RKO (cell line): ENCODE measurements at places on chromosomes 4 and X.

DNA sequence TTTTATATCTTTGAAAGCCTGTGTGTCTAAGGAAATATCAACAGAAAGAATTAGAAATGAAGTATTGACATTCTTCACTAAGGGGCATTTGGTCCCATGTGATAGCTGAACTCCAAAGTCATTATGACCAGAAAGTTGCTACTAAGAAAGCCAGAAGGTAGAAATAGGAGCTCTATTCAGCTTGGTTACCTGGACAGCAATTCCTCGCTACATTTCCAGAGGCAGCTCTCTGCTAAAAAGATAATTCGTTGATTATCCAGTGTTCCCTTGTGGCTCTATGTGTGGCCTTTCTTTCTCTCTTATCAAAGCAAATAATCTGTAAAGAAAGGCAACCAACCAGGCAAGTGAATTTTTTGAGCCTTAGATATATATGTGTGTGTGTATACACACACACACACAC is 341.3 kb downstream of the ADGRL3 start:
- no peak for DNase-seq

DNA sequence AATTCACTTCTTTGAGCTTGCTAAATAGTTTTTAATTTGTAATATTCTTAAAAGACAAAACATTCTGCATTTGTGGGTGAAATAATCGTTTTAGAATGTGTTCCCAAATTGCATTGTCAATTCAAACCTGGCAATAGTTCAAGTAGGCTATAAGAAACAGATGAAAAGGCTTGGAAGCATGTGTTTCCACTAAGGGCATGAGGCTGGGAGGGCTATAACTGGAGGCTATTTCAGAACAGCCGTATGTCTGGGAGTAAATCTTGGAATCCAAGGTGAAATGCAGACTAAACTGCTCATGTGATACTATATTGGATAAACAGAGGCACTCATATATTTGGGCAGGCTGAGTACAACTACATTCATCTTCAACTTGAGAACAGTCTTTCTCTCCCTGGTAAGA is 117.4 kb upstream of the GRPR start:
- DNase-seq: no peak

- DNase-seq: peak; percentile 41
Observed at GRCh38 chr4:77418333-77418732, 187.3 kb upstream of the CXCL13 start.

DNA sequence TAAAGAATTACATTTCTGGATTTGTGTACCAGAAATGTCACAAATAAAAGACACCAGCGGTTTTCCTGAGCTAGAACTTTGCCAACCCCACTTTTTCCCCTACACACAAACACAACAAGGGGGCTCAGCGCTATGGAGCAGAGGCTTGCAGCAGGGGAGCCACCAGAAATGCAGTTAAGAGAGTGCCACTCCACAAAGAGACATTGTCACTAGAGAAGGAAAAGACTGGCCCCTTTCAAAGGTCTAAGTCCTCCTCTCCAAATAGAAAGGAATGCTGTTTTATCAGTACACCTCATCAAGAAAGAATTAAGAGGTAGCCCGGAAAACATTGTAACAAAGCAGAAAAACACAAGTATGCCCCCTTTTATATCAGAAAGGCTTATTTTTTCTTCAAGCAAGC is 419.5 kb downstream of the HNRNPD start:
- DNase-seq: no peak

GRCh38 chrX:150503898-150504219 is 64.6 kb upstream of the MTM1 start:
- no peak for DNase-seq

DNA sequence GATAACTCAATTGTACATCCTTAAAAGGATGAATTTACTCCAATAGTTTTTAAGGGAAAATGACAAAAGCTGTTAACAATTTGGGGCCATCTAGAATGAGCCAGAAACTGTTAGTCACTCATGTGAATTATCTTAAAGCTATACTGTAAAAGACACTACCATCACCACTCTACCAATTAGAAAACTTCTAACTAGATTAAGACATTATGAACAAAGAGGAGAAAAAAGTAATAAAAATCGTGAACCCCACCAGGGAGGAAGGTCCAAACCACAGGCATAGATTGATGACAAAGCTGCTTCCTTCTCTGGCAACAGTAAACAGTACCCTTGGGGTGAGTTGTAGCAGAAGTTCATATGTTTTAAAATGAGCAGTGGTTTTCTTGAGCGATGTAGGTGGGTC is 106.1 kb downstream of the PDGFC start:
- DNase-seq: no peak

DNA sequence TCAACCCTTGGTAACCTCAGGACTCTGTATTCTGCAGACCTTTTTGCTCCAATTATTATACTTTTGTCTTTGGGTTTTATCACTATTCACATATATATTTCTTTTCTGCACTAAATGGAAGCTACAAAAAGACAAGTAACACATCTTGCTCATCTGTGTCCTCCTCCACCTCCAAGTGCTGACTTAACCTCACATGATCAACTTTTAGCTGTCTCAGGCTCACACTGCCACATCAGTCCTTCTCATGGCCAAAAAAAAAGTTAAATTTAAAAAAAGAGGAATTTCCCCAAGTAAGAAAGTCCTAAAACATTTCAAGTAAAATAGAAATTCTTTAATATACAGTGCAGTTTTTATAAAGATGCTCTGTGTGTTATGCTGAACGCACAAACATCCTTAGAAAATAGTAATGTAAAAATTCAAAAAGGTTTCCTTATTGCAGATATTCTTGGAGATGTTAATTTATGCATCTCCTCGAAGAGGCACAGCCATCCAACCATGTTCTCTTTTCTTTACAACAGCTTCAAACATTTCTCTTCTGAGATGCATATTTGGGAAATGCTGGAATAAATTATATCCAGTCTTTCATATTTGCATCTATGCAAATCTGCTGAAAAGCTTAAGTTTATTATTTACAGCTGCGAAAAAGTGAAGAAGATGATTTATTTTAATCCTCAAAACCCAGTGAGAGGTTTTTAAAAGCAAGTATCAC is 37.6 kb downstream of the ARAP2 start:
- DNase-seq: no peak

DNA sequence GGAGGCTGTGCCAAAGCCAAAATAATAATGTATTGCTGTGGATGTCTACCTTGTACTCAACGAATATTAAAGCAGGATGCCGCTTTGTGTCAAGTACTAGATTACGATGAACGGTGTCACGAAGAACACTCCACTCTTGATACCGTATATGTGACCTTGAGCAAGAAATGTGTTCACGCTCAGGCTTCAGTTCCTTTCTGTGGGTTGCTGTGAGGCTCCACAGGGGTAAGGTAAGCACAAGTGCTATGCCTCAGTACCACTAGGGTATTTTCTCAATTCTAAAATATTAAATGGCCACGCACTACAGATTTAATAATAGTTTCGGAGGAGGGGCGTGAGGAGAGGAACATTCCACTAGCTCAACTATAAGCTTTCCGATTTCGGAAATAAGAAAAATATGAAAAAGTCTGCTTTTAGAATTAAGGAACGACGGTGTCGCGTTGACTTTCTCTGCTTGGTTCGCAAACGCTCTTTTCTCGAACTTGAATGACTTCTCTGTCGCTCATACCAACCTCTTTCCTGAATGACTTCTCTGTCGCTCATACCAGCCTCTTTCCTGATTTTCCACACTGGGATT is 607 bp upstream of the SCOC start:
- no peak for DNase-seq

- no peak for DNase-seq
Observed at GRCh38 chr4:109266891-109267290, 35.6 kb downstream of the COL25A1 start.

DNA sequence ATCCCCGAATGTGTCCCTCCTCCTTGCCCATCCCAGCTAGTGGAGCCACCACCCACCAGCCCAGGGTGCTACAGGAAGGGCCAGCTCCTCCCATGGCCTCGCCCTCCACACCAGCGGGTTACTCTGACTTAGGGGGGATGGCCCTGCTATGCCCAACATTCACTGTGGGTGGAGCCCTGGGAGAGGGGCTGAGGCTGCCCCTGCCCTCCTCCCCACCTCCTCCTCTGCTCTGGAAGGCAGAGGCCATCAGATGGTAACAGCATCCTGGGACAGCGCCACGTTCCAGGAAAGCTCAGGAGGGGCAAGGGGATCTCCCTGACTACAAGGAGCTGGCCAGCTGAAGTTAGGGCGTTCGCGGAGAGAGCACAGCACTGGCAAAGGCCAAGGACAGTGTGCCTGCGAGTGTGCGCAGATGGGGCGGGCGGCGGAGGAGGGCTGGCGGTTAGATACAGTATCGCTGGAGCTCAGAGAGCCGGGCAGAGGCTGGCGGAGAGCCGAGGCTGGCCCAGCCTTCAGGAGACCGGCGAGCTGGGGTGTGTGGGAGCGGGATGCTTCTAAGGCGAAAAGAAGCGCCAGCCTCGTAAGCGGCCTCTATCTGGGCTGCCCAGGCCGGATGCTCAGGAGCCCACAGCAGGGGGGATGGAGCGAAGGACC is 1.5 kb downstream of the JAKMIP1 start:
- no peak for DNase-seq

- no peak for DNase-seq
Observed at GRCh38 chr4:108592674-108592986, 27.7 kb upstream of the RPL34 start.

GRCh38 chr4:155173371-155173770 is 35.1 kb upstream of the NPY2R start:
- DNase-seq: no peak

DNA sequence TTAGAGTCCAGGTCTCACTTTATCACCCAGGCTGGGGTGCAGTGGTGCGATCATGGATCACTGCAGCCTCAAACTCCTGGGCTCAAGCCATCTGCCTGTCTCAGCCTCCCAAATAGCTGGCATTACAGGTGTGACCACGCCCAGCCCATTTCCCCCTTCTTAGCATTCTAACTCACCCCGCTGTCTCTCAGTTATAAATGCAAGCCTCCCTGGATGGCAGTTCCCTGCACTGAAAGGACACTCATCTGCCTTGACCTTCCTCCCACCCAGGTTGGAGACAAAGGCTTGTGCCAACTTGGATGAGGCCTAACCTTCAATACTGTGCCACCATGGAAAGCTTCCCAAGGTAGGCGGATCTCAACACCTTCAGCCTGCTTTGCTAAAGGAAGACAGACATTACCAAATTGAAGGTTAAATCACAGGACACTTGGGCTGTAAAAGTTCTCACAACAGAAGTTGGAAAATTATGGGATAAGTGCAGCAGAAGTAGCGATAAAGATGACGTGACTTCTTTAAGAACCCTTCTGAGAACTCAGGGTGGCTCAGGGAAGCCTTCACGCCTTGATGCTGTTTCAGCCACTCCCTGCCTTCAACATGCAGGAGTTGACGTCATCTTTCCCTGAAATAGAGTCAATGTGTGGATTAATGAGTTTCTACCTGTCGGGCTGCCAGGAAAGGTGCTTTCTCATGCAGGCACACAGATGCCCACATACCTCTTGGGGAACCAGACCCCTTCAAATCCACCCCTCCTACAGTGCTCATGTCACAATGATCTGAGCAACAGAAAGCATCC is 10.6 kb upstream of the GPM6B start:
- DNase-seq: no peak

GRCh38 chr4:86100539-86101215 is 259.2 kb downstream of the MAPK10 start:
- peak; percentile 3 for DNase-seq

DNA sequence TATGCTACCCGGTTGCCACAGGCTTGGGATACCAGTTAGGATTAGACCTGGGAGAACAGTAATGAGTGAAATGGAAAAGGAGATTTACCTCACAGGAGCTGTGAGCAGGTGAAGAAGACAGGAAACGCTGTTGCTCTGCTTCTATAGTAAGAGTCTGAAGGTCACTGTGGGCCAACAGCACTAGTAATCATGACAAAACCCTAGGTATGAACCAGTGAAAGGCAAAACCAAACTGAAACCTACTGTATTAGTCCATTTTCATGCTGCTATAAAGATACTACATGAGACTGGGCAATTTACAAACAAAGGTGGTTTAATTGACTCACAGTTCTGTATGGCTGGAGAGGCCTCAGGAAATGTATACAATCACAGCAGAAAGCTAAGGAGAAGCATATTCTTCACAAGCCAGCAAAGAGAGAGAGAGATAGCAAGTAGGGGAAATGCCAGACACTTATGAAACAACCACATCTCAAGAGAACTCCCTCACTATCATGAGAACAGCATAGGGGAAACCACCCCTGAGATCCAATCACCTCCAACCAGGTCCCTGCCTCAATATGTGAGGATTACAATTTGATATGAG is 736.7 kb upstream of the INTU start:
- no peak for DNase-seq

GRCh38 chrX:133390676-133391075 is 24.6 kb downstream of the GPC4 start:
- DNase-seq: no peak

- peak; percentile 81 for DNase-seq
Observed at GRCh38 chr4:41935652-41936021, 408 bp downstream of the TMEM33 start.

DNA sequence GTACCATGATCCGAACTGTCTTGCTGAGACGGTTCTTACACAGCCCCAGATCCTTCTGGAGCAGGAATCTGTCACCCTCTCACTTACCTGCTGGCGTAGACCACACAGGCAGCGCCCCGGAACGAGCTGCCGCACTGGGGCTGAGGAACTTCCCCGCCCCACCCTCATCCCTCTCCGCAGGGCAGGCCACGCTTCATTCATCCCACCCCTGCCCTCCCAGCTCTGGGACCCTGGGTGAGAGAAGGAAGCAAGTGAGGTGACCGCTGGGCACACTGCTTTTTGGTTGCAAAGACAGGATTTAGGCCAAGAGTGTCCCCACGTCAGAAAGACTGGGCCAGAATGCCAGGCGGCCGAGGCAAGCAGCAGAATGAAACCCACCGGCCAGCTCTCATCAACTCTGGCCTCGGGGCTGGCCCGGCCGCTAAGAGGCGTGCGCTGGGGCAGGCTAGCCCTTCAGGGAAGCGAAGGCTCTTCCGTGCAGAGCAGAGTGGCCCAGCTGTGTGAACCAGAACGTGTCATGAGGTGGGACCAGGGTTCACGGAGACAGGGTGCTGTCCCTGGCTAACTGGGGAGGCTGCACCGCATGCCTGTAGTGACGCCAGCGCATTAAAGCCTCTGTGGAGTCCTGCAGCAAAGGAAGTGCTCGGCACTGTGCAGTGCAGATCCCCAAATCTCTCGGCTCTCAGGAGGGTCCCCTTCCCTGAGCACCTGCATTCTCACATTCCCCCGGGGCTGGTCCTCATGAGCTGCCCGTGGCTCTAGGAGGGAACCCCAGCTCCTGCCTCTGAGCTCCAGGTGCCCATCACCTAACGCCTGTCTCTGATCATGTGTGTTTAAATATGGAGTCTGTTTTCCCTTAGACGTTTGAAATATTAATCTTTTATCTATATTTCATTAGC is 6.4 kb downstream of the LRPAP1 start:
- no peak for DNase-seq

GRCh38 chr4:6795821-6796220 is 13.3 kb downstream of the KIAA0232 start:
- DNase-seq: no peak

- no peak for DNase-seq
Observed at GRCh38 chr4:140930011-140930410, 173.8 kb upstream of the TBC1D9 start.

- DNase-seq: no peak
Observed at GRCh38 chr4:146592019-146592418, 46.7 kb upstream of the POU4F2 start.

GRCh38 chrX:21798677-21799219 is 40.7 kb upstream of the MBTPS2 start:
- peak; percentile 16 for DNase-seq
